ENCODE measurements at places on chromosomes 1 and 21. TPM values are rescaled to one million over a fixed set of nuclear protein-coding genes. Genes with fewer than 3 reads are reported as not detected.

DNA sequence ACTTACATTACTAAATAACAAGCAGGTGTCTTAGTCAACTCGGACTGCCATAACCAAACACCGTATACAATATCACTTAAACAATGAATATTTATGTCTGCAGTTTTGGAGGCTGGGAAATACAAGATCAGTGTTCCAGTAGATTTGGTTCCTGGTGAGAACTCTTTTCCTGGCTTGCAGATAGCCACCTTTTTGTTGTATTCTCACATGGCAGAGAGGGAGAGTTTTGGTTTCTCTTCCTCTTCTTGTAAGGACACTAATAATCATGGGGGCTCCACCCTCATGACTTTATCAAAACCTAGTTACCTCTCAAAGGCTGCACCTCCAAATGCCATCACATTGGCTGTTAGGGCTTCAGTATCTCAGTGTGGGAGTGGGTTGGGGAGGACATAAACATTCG, 82.9 kb upstream of the CACYBP start:
- no peaks in the 10 kb centered on the region for H3K27me3 ChIP-seq
- peak overlapping the region; percentile 19 for H3K4me3 ChIP-seq
- peaks cover 2% of the 10 kb centered on the region for H3K36me3 ChIP-seq
- H3K4me1 ChIP-seq, result peaks cover 25% of the 10 kb centered on the region

DNA sequence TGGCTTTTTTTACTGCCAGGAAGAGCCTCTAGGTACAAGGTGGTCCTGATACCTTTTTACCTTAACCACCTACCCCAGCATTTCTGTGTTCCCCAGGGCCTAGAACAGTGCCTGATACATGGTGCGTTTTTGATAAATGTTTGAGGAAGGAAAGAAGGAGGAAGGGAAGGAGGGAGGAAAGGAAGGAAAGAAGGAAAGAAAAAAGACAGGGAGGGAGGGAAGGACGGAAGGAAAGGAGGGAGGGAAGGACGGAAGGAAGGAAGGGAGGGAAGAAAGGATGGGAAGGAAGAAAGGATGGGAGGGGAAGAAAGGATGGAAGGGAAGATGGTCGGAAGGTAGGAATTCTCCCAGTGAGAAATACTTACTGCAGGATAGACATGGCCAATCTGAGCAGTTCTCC, 12.0 kb upstream of the MAGOH start:
- no peak overlapping the region for H3K4me3 ChIP-seq
- H3K4me1 ChIP-seq, result no peaks in the 10 kb centered on the region
- no peak for DNase-seq
- peaks cover 66% of the 10 kb centered on the region for H3K36me3 ChIP-seq
- no peaks in the 10 kb centered on the region for H3K27me3 ChIP-seq

Gene NKAIN1
- total RNA-seq, result not detected

Gene REN
- total RNA-seq, result not detected

Gene ERVH48-1
- 0.18 TPM for total RNA-seq

Gene EPHA2
- total RNA-seq, result not detected

DNA sequence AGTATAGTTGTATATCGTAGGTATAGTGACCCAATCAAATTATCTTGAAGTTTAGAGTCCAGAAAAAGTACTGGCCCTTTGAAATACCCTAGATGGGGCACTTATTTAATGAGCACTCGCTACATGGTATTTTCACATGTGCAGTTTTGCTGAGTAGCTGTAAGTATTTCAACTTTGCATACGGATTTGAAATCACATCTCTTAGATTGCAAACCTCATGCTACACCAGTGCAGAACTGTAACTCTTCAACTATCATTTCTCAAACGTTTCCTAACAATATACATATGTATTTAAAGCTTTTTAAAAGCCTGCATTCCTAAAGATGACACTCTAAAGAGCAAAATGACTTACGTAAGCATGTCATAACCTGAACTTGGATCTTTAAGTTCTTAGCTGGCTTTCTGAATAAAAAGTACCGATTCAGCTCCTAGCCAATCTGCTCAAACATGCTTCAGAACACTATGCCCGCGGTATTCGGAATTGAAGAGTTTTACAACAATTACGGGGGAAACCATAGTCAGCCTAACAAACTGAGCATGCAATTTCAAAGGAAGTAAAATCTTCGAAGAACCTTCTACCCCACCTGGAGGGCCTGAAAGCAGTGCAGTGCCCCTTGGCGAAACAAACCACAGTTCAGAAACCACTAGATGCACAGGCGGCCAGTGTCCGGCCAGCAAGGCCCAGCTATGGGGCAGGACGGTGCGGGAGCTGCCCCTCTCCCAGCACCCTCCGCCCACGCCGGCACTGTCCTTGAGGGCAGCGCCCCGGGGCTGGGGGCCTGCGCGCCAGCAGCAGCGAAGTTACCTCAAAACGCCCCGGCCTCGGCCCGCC, 863 bp downstream of the FH start:
- H3K27me3 ChIP-seq, result peaks cover 15% of the 10 kb centered on the region
- peak; percentile 41 for DNase-seq
- peaks cover 21% of the 10 kb centered on the region for H3K36me3 ChIP-seq
- peaks cover 25% of the 10 kb centered on the region for H3K4me1 ChIP-seq
- H3K27ac ChIP-seq, result peak overlapping the region; percentile 90

GRCh38 chr21:38619992-38620479, 121.8 kb upstream of the ERG start:
- no peaks in the 10 kb centered on the region for H3K27me3 ChIP-seq
- DNase-seq, result no peak
- no peaks in the 10 kb centered on the region for H3K4me1 ChIP-seq
- H3K36me3 ChIP-seq, result no peaks in the 10 kb centered on the region

All from activated CD8-positive, alpha-beta T cell treated with anti-CD3 and anti-CD28 coated beads for 36 hours (primary cell).